Muscle of back (tissue), 13 donors: ENCODE measurements at places on chromosomes 5 and 9.

- peak; percentile 25 for DNase-seq
Measured at GRCh38 chr5:129465776-129466344, 5.8 kb downstream of the ADAMTS19 start.

- DNase-seq: no peak
Measured at GRCh38 chr5:148176480-148176879, 8.1 kb downstream of the SPINK14 start.

DNA sequence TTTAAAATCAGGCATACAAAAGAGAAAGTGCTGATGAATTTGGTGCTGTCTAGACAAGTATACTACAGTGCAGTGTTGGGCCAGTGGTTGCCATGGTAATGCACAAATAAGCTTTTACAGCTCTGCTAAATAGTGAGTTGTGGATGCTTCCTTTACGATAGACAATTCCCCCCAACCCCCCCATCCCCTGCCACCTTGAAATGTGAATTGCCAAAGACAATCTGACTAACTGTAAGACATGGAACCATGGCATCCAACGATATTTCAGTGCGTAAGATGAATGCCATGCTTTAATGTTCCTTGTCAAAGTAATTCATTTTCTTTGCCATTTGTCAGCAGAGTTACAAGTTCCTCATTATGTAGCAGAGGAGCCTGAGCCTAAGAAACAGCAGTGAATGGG is 91.5 kb upstream of the NREP start:
- DNase-seq: peak; percentile 65

- DNase-seq: no peak
Measured at GRCh38 chr5:149413477-149414210, 34.6 kb upstream of the IL17B start.

- no peak for DNase-seq
Measured at GRCh38 chr5:150625831-150626746, 14.4 kb upstream of the SYNPO start.

DNA sequence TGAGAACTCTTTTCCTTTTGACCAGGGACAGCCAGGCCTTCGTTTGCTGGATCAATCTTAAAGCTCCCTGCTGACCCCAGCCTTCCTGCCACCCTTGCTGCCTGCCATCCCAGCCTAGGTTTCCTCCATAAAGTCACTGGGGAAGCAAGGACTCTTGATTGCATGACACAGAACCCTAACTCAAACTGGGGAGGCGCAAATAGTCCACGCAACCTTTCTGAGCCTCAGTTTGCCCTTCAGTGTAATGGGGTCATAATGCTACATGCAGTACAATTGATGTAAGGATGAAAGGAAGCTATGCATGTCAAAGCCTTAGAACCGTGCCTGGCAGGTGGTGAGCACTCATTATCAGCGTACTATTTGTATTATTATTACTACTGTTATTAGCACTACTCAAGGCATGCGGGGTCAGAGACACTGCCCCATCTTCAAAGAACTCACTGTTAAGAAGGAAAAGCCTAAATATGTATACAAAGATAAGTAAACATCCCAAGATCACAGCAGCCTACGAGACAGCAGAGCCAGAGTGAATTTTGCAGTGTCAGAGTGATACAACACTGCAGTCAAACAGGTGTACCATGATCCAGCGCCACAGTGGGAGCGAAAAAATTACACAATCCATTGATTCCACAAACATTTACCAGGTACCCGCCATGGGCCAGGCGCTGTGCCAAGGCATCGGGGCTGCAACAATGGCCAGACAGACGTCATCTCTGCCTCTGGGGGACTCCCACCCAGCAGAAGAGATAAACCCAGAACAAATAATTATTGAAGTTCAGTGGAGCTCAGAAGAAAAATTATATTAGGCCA is 16.9 kb upstream of the CPLX2 start:
- no peak for DNase-seq

DNA sequence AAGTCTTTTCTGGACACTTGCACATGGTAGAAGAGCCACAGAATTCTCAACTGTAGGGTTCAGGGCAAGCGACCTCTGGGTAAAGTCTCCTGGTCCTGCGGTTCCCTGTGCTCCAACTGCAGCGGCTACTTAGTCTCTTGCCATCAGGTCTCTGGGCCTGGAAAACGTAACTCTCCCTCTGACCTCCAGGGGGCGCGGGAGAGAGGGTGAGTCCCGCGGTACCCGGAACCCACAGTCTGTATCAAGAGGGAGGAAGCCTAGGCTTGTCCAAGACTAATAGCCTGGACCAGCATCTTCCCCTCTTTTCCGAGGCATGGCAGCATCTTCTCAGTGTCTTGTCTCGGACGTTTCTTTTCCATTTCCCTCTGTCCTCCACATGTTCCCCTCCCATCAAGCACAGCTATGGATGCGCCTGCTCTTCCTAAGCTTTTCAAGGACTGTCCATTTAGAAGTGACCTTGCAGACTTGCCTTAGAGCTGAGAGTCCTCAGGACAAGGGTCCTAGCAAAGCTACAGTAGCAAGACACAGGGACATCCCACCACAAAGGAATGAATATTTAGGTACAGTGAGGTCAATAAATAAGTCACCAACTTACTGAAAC is 59.3 kb downstream of the FSTL4 start:
- DNase-seq: no peak

DNA sequence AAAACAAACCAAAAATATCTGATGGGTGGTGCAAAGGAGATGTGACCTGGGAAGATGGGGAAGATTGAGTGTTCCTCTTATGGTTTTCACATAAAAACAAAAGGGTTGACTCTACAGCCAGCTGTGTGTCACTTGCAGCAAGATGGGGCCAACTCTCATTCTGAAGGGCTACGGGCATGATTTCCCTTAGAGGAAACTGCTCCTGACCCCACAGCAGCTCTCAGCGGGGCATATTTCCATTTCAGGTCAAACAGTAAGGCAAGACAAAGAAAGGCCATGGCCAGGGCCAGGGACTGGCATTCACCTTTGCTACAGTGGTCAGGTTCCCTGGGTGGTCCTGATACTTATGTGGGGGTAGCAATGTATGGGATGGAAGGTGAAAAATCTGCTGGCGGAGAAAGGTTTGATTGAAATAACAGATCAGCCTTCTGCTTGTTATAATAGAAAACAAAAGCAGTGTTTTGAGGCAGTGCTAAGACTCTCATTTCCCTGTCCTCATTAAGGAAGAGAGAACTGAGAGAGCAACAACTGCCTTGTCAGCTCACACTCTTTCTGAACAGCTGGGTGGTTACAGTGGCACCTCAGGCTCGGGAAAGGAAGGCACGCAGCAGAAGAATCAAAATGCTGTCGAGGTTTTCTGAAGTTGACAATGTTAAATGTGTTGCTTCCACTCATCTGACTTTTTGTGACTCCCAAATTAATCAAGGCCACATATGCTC is 120.7 kb upstream of the PCA3 start:
- no peak for DNase-seq

GRCh38 chr9:136296434-136297015 is 7.4 kb downstream of the CCDC187 start:
- DNase-seq: no peak

DNA sequence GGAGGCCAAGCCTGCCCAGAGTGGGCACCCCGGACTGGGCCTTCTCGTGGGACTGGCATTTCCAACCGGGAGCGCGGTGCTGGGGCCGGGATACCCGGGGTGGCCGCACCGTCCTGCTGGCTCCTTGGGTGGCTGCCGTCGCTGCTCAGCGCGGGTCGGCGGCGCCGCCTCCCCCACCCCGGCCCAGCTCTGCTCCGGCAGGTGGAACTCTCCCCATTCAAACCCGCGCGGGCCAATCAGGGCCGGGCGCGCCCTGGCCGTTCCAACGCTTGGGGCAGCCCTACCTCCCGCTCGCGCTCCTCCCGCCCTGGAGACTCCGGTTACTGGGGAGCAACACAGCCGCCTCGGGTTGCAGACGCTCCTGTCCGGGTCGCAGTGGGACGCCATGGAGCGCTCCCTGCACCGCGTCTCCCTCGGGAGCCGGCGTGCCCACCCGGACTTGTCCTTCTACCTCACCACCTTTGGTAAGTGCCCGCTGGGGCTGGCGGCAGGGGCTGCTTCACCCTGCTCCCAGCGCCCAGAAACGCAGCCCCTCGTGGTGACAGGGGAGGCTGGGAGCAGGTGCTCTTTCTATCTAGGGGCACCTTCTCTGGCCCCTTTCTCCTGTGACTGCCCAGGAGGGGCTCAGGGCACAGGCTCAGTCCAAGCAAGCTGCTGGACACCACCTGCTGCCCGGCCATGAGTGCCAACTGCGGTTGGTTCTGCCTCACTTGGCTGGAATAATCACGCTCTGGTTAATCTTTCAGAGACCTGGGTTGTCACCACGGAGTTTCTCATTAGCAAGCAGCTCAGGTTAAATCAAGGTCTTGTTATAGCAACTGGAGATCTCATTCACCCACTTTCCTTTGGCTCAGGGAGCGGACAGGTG is at the start of gene RGS3:
RGS3 (plus strand) TSS at position 310 of the 868 bp plus-strand sequence; CDS start at position 386, 76 bp downstream.
- DNase-seq: peak; percentile 56

DNA sequence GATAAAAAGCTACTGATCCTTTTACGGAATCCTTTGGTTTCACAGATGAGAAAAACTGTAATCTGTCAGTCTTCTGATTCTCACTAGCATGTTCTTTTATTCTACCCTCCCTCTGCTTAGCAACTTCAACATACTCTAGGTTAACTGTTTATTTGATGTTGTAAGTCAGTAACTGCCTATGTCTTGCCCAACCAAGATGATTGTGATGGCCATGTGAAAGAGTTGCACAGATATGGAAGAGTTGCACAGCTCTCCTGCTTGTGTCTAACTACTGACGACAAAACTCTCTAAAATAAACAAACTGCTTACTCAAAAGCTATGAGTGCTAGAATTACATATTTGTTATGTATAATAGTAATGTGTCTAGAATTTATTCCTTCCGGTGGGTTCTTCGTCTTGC is 227.3 kb upstream of the DAB2 start:
- DNase-seq: no peak

GRCh38 chr5:45277860-45278259 is 418.3 kb downstream of the HCN1 start:
- DNase-seq: no peak

DNA sequence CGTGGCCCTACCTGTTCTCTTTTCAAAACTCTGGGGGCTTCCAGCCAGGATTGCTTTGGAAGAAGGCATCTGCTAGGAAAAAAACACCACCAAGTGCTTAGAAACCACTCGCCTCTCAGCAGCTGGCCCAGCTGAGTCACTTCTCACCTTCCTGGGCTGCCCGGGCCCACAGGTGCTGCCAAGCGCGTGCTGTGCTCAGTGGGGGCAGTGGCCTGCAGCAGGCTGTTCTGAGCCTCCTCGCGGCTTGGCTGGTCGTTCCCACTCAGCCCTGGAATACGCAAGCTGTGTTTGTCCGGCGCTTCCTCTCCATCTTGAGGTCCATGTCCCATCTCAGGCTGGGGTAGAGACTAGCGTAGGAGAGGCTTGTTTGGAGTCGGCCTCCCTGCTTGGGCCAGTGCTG is 102.5 kb upstream of the FCN2 start:
- DNase-seq: no peak

- DNase-seq: peak; percentile 50
Measured at GRCh38 chr5:36177715-36178523, 26.0 kb downstream of the SKP2 start.

DNA sequence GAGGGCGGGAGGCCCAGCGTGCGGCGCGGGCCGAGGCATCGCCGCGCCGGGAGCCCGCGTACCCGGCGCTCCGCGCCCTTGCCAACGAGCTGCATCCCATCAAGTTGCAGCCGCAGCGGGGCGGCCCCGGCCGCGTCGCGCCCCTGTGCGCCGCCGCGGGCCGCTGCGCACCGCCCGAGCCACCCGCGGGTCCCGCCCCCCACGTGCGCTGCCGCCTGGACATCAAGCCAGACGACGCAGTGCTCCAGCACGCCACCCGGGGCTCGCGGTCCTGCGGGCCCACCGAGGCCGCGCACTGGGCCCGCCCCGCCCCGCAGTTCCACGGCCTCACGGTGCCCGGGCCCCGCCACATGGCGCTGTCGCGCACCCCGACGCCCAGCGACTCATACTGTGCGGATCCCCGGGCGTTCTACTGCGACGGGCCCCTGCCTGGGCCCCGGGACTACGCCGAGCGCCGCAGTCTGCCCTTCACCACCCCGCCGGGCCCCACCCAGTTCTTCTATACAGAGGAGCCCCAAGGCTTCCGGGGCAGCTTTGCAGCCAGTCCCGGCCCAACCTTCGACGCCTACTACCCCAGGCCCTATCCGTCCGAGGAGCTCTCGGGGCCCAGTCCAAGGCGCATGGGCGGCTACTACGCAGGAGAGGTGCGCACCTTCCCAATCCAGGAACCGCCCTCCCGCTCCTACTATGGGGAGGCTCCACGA is 2.6 kb downstream of the AJM1 start:
- DNase-seq: no peak

- no peak for DNase-seq
Measured at GRCh38 chr9:82934949-82935348, 128.0 kb downstream of the RASEF start.

GRCh38 chr9:69389437-69389995 is 64.5 kb downstream of the ENTREP1 start:
- DNase-seq: no peak

GRCh38 chr5:170571281-170571731 is 67.5 kb downstream of the KCNIP1 start:
- DNase-seq: peak; percentile 55

DNA sequence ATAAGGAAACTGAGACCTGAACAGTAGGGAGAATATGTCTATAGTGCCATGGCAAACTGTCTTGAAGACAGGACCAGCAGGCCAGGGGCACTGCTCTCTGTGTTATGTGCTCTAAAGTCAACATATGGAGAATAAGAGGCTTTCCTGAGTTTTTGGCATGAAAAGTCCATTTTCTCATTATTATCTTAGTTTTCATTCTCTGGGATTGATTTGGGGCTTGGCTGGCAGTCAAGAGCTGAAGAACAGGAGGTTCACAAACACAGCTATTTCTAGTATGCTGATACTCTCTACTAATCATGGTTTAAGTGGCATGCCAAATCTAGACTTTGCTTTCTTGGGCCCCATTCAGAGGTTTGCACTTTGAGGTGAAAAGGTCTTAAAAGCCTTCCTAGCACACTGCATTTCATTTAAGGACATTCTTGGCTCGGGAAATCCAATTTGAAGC is 404.4 kb downstream of the ZNF608 start:
- peak; percentile 77 for DNase-seq

- no peak for DNase-seq
Measured at GRCh38 chr5:9898319-9898718, 268.2 kb upstream of the TAS2R1 start.

DNA sequence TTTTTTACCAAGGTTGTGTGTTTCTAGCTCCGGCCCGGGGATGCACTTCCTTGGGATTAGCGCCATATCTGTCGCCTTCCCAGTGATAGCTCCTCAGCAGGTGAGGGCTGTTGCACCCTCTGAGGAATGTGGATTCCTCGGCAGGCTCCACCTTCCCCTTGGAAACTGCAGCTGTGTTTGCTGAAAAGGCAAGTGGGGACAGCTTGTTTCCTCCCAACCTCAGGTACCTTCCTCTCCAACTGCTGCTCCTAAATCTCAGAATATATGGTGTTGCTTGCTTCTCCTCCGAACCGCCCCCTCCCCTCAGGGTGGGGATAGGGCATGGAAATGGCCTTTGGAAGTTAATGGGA is 1.3 kb downstream of the SLC1A1 start:
- no peak for DNase-seq

- DNase-seq: no peak
Measured at GRCh38 chr9:110762783-110763182, 94.2 kb downstream of the MUSK start.

- no peak for DNase-seq
Measured at GRCh38 chr5:153880106-153880505, 158.6 kb downstream of the FAM114A2 start.
